Right cardiac atrium (tissue), 5 donors: ENCODE measurements at places on chromosomes 1 and 21. TPM values are rescaled to one million over a fixed set of nuclear protein-coding genes. Genes with fewer than 3 reads are reported as not detected.

Gene ACOT11
- total RNA-seq: 14.4 TPM

Gene SPRR2G
- total RNA-seq: not detected

Gene OR2T29
- total RNA-seq: not detected

Gene NGF
- total RNA-seq: 5.7 TPM

Gene VAV3
- 2.7 TPM for total RNA-seq

Gene CNR2
- not detected for total RNA-seq

Gene HSPA13
- total RNA-seq: 37.6 TPM

Gene CELA2B
- total RNA-seq: not detected

Gene IL19
- total RNA-seq: not detected

Gene HORMAD1
- total RNA-seq: 0.64 TPM

Gene FAM72C
- not detected for total RNA-seq

Gene AKT3
- 37.0 TPM for total RNA-seq

Gene HCN3
- 1.2 TPM for total RNA-seq

Gene ZNF697
- 10.7 TPM for total RNA-seq

Gene MECR
- 33.7 TPM for total RNA-seq

Gene TNFRSF9
- total RNA-seq: not detected
